ENCODE measurements at places on chromosomes 5 and 9.

DNA sequence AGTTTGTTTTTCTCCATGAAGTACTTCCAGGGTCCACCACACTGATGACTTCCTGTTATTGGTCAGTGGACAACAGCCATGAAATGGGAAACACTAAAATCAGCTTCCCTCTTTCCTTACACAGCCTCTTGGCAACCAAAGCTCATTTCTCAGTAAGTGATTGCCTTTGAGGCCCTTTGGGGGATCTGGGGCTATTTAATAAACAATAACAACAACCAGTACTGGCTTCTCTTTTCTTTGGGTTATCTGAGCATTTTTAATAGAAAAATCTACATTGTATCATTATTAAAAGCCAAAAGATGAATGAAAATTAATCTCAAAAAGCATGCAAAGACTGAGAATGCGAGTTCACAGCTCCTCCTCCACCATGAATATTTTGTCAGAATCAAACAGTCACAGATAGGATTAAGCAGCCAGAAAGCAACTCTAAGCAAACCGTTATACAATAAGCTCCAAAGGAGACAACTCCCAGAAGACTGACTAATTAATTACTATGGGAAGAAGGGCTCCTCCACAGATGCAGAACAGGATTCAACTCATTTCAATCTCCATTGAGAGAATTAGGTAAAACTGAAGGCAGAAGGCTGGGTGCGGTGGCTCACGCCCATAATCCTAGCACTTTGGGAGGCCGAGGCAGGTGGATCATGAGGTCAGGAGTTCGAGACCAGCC is 68.3 kb downstream of the SERINC5 start:
- DNase-seq: no peak

DNA sequence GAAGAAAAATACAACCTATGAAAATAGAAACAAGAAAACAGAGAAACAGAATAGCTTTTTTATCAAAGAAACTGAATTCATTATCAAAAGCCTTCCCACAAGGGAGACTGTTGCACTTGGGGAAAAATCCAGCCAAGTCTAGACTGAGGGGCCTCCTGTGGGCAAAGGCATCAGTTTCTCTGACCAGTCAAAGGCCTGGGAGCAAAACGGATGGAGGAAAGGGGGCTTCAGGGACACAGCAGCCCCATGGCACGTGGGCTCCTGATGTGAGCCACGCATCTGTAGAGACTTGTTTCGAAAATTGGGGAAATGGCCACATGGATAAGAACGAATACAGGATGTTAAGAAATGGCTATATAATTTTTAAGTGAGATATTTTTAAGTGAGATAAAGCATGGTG is 21.1 kb downstream of the ZDHHC11B start:
- no peak for DNase-seq

- no peak for DNase-seq
Observed at GRCh38 chr5:156543348-156544145, 216.6 kb downstream of the SGCD start.

- DNase-seq: no peak
Observed at GRCh38 chr5:62780230-62780629, 201.6 kb downstream of the LRRC70 start.

GRCh38 chr9:9914174-9914573 is 698.6 kb downstream of the PTPRD start:
- DNase-seq: no peak

GRCh38 chr5:143459433-143459832 is 55.9 kb upstream of the NR3C1 start:
- no peak for DNase-seq

- DNase-seq: no peak
Observed at GRCh38 chr5:30149526-30149925, 1044.0 kb upstream of the CDH6 start.

DNA sequence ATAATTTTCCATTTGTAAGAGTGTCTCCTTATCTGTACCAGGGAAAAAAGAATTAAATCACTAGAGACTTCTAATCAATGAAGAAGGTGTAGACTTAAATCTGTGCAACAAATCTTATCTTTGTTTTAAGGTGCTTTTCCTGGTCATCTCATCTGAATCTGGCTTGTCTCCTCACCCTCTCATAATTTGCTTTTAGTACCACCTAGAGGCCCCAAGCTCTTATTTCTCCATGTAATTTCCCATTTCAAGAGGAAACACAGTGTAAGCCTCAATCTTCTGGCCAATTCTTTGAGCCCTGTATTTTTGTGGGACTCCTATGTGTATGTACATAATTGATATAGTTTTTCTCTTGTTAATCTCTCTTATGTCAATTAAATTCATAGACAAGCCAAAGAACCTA is 1975.3 kb upstream of the CDH6 start:
- DNase-seq: no peak

GRCh38 chr5:169914766-169915165 is 65.5 kb downstream of the INSYN2B start:
- no peak for DNase-seq

- no peak for DNase-seq
Observed at GRCh38 chr5:109917154-109917546, 227.4 kb downstream of the MAN2A1 start.

DNA sequence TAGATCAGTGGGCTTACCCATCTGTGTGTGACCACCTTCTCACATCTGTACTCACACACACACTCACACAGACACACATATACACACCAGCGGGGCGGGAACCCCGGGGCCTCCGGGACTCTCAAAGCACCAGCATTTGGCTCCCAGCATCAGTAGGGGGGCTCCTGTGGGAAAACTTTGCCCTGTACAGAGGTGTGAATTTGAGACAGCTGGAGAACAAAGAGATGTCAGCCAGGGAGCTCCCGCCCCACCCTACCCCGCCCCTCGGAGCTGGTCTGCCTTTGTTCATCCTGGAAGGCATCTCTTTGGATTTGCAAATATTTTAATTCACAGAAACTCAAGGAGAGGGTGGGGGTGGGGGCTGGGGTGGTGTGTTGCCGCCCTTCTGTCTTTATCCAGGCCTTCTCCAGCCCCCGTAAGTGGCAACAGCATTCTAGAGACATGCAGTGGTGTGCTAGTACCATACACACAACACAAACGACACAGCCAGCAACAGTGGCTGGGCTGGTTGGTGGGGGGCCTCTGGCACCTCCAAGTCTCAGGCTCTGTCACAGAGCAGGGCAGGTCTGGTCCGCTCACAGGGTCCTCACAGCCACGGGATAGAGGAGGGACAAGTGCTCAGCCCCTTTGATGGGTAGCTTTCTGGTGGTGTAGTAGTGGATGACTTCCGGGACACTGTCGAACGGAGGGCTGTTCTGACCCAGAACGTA is 15.5 kb upstream of the SLC25A51 start:
- DNase-seq: no peak

GRCh38 chr9:126386088-126386487 is 59.5 kb downstream of the MVB12B start:
- no peak for DNase-seq

GRCh38 chr9:112764837-112765236 is 14.3 kb downstream of the SNX30 start:
- no peak for DNase-seq

- DNase-seq: no peak
Observed at GRCh38 chr9:128429513-128430086, 8.9 kb downstream of the CERCAM start.

DNA sequence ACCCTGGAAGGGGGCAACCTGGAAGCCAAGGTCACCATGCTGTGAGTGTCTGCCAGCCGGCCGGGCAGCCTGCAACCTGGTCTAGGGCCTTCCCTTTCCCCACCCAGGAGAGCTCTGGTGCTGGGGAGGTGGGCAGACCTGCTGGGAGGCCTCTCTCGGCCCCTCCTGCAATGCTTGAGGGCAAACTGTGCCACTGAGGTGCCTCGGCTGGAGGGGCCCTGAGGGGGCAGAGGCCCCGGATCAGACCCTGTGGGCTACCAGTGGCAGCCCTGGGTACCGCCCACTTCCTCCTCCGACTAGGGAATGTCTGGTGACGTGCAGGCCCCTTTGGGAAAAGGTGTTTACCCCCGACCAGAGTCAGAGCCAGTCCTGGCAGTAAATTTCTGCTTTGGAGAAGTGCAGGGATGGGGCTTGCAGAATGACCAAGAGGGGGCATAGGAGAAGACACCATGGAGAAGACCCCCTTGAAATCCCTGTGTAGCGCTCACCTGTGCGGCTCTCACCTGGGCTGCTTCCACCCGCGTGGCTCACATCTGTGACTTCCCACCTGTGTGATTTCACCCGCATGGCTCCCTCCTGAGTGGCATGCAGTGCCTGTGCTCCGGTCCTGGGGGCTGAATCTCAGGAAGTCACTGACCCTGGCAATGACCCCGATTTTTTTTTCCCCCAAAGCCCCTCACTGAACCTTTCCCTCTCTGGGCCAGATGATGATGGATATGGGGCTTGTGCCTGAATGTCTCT is 1.1 kb downstream of the LCN1 start:
- no peak for DNase-seq

GRCh38 chr5:109410389-109411148 is 795 bp upstream of the PJA2 start:
- peak; percentile 38 for DNase-seq

- peak; percentile 85 for DNase-seq
Observed at GRCh38 chr5:33934176-33934575, 2.0 kb upstream of the RXFP3 start.

DNA sequence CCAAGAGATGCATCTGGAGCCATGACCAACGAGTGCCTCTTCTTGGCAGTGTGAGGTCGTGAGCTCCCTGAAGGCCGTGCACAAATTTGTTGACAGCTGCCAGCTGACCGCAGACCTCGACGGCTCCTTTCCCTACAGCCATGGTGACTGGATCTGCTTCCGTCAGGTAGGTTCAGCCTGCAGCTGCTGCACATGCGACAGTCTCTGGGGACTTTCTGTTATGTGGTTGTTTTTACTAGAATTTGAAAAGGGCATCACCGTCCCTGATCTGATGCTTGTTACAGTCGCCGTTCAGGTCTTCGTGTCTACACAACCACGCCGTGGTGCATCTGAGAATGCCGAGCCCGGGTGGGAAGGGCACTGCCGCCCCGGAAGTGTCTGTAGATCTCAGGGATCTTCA is 36.5 kb upstream of the LRRC14B start:
- no peak for DNase-seq

DNA sequence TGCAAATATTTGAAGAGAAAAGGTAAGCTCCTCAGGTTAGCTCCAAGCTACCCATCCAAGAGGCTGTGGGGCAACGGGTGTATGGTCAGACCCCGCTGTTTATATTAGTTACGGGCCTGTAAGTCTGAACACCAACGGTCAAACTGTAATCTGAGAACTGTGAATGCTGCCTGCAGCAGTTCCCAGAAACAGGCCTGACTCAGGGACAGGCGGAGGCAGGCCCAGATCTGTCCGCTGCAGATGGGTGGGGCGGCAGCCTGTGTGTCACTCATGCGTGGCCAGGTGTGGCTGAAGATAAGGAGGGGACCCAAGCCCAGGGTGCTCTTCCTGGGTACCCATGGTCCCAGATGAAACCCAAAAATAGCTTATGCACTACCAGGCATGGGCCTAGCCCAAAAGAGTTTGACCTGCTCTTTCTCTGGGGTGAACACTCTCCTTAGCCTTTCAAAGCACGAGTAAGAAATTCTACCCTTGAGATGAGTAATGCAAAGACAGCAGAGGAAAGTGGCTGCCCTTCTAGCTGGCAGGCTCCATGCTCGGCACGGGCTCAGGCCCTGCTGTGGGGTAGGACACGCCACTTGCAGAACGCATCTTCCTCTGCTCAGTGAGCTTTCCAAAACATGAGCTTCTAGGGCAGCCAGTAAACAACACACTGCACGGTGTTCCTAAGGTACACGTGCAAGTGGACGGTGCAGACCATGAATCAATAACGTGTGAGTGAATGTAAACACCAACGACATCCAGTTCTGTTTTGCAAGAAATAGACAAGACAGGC is 9.1 kb downstream of the UBAC1 start:
- no peak for DNase-seq

- DNase-seq: no peak
Observed at GRCh38 chr9:134391319-134392231, 65.3 kb downstream of the RXRA start.

DNA sequence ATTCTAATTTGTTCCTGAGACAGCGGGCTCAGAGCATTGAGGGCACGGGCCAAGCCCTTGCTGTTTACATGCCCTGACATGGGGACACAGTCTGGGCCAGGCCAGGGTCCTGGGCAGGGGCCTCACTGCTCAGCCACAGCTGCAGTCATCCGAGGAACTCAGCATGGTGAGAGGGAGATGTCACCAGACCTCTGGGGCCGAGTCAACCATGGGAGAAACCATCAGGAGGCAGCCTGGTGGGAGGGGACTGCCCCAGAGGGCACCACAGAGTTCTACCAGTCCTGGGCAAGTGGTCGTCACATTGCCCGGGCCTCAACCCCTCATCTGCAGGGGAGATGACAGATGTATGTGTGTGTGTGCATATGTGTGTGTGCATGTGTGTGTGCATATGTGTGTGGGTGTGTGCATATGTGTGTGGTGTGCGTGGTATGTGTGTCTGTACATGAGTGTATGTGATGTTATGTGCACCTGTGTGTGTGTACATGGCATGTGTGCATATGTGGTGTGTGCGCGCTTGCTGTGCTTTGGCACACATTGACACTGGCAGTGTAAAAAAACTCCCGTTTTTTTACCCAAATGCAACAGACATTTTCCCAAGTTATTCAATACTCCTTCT is 42.4 kb upstream of the TMEM250 start:
- no peak for DNase-seq

DNA sequence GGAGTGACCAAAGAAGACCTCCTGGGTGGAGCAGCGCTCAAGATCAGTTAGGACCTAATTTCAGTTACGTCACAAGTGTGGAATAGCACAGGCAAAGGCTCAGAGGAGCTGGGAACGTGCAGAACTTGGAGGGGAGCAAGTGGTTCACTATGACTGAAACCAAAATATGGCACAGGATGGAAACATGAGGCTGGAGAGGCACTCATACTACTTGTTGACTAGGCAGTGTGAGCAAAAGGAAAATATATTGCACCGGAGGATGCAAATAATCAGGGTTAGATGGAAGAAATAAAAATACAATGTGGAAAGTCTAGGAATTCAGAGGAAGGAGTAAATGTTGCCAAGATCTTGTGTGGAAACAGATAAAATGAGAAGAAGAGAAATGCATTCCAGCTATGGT is 148.3 kb downstream of the DCP2 start:
- no peak for DNase-seq

- DNase-seq: no peak
Observed at GRCh38 chr5:178535299-178536175, 54.7 kb downstream of the COL23A1 start.
